G401 (cell line): ENCODE measurements at places on chromosomes 3 and 15. TPM values are rescaled to one million over a fixed set of nuclear protein-coding genes. Genes with fewer than 3 reads are reported as not detected.

The SCN10A gene
- not detected in 2 replicates for total RNA-seq

DNA sequence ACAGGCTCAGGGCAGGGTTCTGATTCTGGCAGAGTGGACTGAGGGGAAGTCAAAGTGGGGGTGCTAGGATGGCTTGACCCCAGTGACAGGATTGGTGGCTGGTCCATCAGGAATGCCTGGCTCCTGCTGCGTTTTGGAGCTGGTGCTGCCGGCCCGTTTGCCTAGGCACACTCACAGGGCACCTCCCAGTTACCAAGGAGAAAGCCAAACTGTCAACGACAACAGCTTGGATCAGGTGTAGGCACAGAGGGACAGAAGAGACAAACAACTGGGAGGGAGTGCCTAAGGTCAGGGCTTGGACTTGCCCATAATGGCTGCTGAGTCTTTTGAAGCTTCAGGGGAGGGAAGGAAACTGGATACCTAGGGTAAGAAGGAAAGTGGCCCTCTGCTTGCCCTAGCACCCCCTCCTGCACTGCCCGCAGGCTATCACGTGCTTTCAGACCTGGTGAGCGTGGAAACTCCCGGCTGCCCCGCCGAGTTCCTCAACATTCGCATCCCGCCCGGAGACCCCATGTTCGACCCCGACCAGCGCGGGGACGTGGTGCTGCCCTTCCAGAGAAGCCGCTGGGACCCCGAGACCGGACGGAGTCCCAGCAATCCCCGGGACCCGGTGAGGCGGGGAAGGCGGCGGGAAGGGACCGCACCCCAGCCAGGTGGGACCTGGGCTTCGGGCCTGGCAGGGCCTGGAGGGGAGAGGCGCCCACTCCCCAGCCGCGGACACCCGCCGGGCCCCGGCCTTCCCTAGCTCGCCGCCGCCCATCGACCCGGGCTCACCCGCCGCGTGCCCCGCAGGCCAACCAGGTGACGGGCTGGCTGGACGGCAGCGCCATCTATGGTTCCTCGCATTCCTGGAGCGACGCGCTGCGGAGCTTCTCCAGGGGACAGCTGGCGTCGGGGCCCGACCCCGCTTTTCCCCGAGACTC, 5.1 kb downstream of the DUOX1 start:
- DNase-seq, result no peak

GRCh38 chr3:25556447-25556846, 108.3 kb downstream of the TOP2B start:
- no peak for DNase-seq

DNA sequence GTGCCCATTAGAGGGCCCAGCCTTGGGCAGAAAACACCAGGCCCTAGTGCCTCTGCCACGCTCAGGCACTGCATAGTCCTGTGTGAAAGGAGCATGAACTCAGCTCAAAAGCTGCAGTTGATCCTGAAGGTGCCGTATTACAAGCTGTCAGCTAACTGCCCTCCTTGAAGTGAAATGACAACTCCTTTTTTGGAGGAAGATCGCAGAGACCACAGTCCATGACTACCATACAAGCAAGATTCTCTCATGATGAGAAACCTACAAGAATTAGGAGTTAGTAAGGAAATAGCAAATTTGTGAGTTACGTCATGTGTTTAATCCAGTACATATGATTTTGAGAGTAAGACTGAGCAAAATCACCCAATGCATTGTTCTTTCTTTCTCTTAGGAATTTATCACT, 513.9 kb upstream of the NR2F2 start:
- no peak for DNase-seq

DNA sequence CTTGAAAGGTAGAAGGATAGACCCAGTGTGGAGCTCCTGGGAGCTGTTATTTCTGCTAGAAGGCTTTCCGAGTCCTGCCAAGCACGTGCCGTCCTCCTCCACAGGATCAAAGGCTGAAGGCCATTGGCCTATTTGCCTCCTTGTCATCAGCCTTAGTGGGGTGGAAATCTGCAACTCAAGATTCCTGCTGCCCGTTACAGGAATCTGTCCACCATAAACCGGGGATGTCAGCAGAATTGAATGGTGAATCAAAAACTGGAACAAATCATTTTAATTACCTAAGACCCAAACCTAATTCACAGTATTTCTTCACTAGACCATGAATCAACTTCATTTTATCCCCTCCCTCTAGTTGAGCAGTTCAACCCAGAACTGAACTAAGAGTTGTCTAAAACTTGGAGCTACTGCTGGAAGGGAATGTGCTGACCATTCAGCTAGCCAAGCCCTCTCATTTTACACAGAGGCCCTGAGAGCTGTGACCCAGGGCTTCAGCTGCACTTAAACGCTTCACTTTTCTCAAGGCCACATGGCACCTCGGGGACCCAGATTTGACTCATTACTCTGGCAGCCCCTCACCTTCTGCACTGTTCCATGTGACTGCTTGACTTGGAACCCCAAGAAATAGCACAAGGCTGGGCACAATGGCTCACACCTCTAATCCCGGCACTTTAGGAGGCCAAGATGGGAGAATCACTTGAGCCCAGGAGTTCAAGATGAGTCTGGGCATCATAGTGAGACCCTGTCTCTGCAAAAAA, 36.8 kb upstream of the KIF23 start:
- no peak for DNase-seq

DNA sequence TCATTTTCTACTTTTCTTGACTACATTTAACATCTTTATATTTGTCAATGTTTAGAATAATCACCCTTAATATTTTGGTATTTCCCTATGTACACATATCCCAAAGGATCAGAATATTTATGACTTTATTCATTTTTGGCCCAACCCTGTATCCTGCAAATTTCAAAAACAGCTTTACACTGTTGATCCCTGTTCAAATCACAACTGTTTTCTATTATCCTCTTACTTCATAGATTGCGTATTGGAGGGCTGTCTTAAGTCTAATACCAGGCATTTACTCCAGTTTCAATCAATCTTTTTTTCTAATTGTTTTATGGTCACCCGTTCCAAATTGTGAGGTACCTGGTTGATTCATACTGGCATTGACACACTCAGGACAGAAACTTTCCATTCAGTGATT, 107.9 kb downstream of the RPL22L1 start:
- DNase-seq, result no peak

GRCh38 chr3:66035763-66036477, 2.8 kb downstream of the MAGI1 start:
- DNase-seq, result peak; percentile 78

DNA sequence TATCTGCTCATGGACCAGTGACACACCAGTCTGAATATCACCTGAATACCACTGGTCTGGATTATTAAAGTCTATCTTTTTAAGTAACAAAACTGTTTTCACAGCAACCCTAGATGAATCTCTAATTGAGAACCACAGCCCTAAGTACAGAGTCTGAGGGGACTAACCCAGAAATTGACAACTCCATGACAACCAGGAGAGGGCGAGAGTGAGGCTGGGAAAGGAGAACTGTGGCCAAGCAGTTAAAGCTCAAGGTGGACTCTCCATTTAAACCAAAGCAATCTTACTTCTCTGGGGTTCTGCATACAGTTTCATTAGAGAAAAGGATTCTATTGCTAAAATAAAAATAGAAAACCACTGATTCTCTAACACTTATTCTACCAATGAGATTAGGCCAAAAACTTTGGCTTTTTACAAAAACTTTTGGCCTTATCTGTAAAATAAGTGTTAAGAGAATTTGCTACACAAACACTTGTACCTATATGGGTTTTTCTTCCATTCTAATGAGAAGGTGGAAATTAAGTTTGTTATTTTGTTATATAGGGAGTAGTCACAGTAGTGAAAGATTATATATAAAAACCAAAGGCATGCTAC, 11.4 kb downstream of the NEK10 start:
- peak; percentile 45 for DNase-seq

- peak; percentile 76 for DNase-seq
These were observed at the start of gene ERC2 for GRCh38 chr3:56468184-56469106. ERC2 (minus strand) TSS chr3:56468467.

- DNase-seq, result peak; percentile 4
These were observed 530.6 kb upstream of the IL12A start for GRCh38 chr3:159458010-159458409.

DNA sequence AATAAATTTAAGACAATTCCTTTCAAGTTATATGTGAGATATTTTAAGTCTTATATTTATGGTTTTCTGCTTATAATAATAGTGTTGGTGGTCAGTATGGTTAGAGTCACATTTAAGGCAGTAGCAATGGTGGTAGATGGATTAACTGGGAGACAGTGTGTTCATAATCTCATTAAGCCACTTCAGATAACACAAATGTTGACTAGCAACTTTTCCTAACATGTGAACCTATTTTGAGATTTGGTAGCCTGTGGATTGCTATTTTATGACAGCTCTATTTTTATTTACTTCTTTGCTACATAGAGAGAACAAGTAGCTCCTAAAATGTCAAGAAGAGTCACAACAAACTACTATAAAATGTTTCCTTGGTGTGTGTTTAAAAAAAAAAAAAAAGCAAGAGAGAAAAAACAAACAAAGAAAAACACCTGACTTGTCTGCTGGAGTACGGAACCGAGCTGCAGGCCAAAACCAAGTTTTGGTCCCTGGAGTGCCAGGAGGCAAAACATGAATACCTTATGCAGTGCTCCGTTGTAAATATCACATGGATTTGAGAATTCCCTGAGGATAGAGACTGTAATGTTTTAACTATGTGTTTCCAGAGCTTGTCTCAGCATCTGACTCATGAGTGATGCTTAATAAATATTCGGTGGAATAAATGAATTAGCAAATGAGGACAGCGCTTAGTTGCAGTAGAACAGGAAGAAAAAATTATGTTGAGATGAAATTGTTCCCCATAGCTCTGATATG, 457.1 kb upstream of the ROBO2 start:
- DNase-seq, result no peak

DNA sequence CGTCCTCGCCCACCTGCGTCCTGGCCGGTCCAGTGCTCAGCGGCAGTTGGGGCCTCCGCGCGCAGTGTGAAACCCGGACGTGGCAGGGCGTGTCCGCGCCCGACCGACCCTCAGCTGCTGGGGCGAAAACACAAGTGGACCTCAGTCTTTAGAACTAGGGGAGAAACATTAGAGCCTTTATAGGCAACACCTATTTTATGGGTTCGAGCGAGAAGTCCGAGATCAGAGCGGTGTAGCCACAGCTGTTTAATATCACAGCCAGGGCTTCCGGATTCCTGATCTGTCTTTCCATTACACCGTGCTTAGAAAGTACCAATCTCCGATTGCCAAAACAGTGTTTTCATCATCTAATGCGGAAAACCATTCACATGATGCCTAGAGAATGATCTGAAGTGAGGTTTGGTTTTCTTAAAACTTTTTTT, 506 bp downstream of the RAD51 start:
- no peak for DNase-seq

GRCh38 chr3:70096376-70097066, 97.0 kb downstream of the SAMMSON start:
- no peak for DNase-seq
